CD4-positive, alpha-beta memory T cell (primary cell): ENCODE measurements at places on chromosomes 12 and 14.
A peak's percentile ranks its signal among the peaks of the same experiment; 100 is the strongest.

DNA sequence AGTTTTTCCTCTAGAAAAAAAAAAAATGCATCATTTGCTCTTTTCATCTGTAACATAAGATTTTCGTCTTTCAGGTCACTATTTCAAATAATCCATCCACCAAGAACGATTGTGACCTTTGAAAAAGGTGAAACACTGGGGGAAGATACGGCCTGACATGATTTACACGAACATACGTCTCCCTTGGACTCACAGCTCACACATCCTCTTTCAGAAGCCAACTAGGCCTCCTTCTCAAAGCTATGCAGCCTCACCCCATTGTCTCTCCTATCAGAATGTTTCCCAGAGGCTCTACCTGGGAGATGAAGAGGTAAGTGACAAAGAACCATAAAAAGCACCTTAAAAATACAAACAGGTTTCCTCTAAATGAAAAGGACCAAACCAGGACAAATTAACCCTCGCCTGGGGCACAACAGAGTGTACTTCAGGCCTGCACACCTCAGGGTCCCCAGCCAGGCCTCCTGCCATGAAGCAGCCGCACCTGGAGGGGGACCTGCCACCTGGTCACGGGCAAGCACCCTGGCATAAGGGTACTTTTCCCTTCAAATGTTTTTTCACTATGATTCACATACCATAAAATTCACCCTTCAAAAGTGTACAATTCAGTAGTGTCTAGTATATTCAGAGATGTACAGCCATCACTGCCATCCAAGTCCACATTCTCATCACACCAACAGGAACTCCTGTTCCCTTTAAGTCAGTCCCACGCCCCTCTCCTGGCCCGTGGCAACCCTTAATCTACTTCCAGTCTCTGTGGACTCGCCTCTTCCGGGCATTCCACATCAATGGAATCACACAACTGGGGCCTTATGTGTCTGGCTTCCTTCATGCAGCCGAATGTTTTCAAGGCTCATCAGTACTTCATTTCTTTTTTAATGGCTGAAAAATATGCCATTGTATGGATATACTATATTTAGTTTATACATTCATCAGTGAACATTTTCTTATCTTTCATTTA lies 5.4 kb downstream of the SLC15A4 start:
- DNase-seq: no peak

- DNase-seq: no peak
These were observed 209.3 kb downstream of the DAD1 start for GRCh38 chr14:22379727-22380126.

GRCh38 chr14:69268223-69268622 lies 8.3 kb downstream of the GALNT16 start:
- DNase-seq: no peak

DNA sequence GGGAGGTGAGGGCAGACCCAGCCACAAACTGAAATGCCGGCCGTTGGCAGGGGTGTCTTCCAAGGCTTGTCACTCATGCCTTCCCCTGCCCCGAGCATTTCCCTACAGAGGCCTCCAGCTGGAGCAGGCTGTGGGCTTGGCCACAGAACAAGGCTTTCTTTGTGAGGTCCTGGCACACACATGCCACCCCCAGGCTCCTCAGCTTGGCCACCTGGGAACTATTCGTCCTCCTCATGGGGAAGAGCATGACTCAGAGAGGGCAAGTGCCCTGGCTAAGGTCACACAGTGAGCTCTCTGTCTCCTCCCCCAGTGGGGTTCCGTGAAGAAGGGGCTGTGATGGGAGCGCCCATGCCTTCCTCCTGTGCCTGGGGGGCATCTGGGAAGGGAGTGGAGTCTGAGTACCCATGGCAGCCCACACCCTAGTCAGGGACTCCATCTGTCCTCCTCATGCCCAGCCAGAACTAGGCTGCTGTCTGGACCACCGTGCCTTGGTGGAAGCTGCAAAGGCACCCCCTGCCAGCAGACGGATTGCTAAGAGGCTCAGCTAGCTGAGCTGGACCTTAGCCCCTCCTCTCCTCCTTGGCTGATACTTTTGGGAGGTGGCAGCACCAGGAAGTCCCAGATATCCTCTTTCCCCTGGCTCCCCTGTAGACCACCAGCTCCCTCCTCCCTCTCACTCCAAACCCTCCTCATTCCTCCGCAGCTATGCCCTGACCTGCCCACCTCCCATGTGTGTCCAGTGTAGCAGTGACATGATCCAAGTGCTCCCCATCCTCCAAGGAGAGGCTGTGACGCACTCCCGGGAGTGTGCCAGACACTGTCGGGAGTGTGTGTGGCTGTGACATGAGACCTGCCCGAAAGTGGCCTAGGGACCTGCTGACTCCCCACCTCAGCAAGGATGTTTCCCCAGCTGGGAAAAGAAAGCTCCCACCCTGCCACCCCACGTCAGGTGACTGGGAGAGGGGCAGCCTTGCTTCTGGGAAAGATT lies 21.4 kb downstream of the ABCB9 start:
- no peak for DNase-seq

GRCh38 chr12:32183650-32184049 lies 77.0 kb downstream of the BICD1 start:
- DNase-seq: no peak

GRCh38 chr12:127280393-127281275 lies 986.3 kb upstream of the TMEM132C start:
- peak; percentile 44 for DNase-seq

DNA sequence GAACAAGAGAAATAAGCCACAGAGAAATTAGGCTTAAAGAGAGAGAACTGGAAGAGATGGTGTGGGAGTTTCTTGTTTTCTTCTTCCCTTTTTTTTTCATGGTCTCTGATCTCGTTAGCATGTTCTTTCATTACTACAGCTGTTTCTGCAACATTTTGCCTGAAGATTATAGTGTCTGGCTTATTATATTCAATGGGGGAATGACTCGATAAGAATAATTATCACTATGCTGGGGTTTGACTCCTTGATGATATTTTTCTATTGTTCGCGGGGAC lies 70.0 kb downstream of the TMEM132C start:
- no peak for DNase-seq

DNA sequence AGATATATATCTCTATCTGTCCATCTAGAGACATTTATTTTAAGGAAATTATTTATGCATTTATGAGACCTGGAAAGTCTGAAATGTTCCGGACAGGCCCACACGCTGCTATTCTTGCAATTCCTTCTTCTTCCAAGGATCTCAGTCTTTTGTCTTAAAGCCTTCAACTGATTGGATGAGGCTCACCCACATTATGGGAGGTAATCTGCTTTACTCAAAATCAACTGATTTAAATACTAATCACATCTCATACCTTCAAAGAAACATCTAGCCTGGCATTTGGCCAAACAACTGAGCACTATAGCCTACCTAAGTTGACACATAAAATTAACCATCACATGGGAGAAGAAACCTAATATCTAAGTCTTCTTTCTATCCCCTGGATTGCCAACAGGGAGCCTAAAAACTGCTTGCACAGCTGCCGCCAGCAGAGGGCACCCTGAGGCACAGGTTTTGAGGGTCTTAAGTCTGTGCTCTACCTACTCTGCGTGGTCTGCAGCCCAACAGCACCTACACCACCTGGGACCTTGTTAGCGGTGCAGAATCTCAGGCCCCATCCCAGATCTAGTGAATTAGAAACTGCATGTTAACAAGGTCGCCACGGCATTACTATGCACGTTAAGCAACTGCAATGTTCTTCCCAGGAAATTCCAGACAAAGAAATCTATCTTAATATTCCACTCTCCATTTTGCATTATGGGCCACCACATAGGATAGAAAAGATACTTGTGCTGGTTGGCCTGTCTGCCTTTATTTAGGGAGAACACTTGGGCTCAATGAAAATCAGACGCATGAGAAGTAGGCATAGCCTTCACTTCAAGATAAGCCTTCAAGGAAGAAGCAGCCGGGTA lies 249.7 kb downstream of the FOXG1 start:
- no peak for DNase-seq

GRCh38 chr14:75275598-75275997 lies 3.0 kb upstream of the FOS start:
- DNase-seq: no peak

GRCh38 chr12:49109641-49110463 lies 795 bp downstream of the LMBR1L start:
- DNase-seq: no peak

DNA sequence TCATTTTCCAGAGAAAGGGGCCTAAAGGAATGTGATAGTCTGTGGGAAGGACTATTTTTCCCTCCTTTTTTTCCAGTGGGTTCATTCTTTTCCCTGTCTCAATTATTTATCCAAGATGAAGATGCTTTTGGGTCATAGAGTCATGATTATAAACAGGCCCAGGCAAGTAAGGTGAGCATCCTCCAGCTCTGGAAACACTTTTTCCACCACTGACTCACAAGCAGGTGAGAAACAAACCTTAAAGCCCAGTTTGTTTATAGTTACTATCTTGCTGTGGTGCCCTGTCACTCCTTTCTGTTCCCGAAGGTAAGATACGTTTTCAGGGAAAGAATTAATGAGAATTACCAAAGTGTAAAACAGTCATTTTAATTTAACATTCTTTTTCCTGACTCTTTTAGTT lies 107.7 kb upstream of the IFNG-AS1 start:
- no peak for DNase-seq

DNA sequence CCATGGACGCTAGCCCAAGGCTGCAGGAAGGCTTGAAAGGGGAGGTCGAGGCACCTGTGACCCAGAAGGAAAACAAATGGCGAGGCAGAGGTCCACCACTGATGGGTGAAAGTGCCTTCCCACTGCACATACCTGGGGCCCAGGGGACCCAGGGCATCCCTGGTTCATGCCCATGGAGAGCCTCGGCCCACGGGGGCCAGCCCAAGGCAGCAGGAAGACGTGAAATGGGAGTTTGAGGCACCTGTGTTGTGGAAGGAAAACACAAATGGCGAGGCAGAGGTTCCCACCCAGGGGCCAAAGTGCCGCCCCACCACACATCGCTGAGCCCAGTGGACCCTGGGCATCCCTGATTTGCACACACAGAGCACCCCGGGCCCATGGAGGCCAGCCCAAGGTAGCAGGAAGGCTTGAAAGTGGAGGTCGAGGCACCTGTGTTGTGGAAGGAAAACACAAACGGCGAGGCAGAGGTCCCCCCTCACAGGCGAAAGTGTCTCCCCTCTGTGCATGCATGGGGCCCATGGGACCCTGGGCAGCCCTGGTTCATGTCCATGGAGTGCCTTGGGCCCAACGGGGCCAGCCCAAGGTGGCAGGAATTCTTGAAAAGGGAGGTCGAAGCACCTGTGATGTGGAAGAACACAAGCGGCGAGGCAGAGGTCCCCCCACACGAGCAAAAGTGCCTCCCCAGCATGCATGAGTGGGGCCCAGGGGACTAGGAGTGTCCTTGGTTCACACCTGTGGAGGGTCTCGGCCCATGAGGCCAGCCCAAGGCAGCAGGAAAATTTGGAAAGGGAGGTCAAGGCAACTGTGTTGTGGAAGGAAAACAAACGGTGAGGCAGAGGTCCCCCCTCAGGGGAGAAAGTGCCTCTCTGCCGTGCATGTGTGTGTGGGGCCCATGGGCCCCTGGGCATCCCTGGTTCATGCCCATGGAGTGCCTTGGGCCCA lies 383.3 kb downstream of the ALG10 start:
- no peak for DNase-seq

DNA sequence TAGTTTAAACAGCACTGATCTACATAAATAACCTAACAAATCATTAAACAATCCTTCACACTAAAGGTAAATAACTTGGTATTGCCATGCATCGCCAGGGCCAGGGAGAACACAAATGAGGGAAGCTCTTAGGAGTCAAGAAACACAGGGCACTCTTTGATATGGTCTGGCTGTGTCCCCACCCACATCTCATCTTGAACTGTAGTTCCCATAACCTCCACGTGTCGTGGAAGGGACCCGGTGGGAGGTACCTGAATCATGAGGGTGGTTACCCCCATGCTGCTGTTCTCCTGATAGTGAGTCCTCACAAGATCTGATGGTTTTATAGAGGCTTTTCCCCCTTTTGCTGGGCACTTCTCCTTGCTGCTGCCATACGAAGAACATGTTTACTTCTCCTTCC lies 17.3 kb downstream of the TMEM132D start:
- DNase-seq: no peak

DNA sequence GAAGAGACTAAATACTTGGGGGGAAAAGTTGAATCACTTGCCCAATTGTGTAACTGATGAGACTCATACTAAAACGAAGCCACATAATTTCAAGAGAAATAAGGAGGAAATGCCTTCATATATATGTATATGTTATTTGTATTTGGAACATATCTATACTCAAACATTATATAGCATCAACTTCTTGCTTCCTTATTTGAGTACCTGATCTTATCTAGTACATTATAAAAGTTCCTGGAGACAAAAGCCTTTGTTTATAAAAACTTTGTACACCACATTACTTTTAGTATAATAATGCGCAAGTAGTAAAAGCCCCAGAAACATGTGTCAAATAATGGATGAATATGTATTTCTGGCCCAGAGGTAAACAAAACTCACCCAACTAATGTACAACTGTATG lies 92.0 kb downstream of the SLC2A13 start:
- no peak for DNase-seq

DNA sequence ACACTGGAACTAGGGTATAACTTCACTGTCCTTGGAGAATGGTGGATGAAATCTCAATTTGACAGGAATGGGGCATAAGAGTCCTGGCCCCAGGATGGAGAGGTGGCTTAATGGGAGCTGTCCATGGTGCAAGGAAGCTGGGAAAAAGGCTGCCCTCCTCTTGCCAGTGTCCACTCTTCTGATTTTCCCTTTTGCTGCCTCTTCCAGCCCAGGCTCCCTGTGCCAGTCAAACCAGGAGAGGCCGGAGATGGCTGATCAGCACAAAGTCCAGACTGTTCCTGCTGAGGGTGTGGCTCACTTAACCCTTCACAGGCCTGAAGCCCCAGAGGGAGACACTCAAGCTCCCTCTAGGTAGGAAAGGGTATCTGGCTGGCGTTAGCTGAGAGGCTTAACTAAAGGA lies at the start of gene MYO1A:
Gene MYO1A (minus strand): TSS at position 240 of the 400 bp plus-strand sequence. CDS start 1,806 bp downstream, outside the sequence.
- DNase-seq: no peak

- no peak for DNase-seq
These were observed 29.0 kb downstream of the RTL1 start for GRCh38 chr14:100874411-100875091.

DNA sequence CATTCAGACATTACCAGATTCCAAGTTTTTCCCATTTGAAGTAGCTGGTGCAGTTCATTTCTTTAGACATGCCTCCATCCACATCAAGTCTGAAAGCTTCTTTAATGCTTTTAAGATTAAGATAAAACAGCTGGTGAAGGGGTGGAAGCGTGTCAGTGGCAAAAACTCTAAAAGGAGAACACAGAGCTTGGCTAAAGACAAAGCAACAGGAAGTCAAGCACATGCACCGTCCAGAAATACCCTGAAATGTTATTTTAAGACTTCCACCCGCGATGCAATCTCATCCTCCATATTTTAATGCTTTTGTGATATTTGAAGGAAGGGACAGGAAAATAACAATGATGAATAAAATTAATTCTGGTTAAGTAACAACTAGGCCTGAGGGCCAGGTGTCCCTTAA lies 31.8 kb downstream of the PPM1H start:
- no peak for DNase-seq
